ENCODE measurements at places on chromosomes 7 and 10. TPM values are rescaled to one million over a fixed set of nuclear protein-coding genes. Genes with fewer than 3 reads are reported as not detected.

The C10orf90 gene
- not detected for polyA plus RNA-seq

- no peak for DNase-seq
Measured at GRCh38 chr7:71354716-71355115, 222.8 kb downstream of the GALNT17 start.

DNA sequence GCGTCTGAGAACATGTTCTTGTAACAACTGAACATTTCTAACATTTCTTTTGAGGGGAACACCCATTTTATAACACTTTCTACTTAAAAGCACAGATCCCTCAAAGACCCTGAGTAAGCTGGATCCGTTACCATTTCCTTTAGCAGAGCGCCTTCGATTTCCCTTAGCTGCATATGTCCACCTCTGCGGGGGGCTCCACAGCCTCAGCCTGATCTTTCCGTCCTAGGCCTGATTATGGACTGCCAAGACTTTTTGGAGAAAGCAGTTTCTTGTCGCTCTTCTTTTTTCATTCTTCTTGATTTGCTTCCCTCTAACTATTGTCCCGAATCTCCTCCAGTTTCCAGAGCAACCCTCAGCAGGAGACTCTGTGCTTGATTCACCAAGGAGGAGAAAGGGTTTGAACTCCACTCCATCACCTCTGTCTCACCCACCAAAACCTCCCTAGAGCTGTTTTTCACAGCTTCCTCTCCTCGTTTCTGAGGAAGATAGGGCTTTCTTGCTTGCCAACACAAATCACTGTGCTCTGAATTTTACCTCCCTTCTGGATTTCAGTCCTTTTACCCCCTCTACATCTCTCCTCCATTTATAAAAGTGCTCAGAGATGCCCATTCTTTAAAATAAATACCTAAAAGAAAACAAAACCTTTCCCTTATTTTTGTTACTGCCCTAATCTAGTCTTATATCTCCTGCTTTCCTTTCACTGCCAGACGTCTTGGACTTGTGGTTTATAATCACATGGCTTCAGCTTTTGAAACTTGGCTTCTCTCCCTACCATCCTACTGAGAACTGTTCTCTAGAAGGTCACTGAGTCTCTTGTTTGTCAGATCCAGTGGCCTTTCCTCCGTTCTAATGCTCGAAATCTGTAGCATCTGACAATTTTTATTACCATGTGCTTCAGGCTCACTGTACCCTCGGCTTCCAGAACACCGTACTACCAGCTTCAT, 30.5 kb upstream of the ZRANB1 start:
- no peak for DNase-seq

The RASSF4 gene
- polyA plus RNA-seq, result 70.7 TPM

The ACSL5 gene
- polyA plus RNA-seq, result 0.31 TPM

The RSPH10B2 gene
- not detected for polyA plus RNA-seq

DNA sequence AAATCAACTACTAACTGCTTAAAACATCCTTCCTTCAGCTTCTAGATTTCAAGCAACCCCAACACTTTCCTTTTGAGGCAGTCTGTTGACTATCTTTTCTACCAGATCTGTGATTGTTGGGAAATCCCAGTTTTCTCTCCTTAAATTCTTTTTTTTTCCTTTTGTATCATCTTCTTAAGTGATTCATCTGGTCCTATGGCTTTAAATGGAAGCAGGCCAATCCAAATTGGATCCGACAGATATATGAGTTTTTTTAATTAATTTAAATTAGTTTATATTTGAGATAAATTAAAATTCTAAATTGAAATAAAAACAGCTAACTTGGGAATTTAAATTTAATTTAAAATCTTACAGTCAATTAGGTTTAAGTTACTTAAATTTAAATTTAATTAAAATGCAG, 151.2 kb upstream of the PCLO start:
- DNase-seq, result no peak

GRCh38 chr7:97174303-97174702, 56.8 kb downstream of the SDHAF3 start:
- peak; percentile 11 for DNase-seq

GRCh38 chr10:123642293-123642692, 23.9 kb upstream of the GPR26 start:
- no peak for DNase-seq

DNA sequence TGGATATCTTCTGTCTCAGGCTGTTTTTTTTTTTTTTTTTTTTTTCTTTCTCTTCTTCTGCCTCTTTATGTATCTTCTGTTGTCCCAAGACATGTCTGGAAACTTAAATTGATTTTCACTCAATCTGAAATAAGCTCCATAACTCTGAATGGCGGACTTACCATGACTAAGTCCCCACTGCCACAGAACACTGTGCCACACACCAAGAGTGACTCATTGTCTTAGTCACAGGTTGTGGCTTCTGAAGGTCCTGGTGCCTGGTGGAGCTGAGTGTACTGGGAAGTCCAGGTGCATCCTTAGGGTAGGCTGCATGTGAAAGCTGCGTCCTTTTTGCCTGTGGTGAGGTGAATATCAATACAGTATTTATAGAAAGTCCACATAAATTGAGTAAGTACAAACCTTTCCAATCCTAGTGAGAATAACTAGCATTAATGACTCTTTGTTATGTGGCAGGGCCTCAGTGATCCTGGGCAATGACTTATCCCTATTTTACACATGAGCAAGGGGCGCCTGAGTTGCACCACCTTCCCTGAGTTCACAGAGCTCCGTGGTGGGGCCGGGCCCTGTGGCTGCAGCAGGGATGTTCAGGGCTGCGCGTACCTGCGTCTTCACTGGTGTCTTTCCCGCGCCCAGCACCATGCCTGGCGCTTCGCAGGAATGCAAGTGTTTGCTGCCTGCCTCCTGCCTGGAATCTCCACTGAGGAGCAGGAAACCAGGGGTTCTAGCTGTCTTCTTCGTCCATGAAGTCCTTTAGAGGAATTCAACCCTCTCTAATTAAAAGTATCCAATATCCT, 4.3 kb downstream of the PFKP start:
- no peak for DNase-seq

The MMD2 gene
- not detected for polyA plus RNA-seq

DNA sequence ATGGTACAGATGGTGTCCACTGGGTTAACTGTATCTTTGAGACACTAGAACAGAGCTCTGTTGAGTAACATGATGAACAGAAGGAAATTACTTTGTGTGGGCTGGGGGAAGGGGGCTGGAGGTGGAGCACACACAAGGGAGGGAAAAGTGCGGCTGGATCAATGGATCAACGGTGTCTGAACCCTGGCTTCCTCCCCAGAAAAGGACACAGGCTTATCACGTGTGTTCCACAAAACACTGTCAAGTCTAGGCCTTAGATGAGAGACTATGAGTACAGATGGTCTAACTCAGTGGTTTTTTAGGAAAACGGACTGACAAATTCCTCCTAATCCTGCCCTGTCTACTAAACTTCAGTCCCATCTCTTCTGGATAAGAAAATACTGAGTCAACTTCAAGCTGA, 27.8 kb downstream of the HSPB1 start:
- DNase-seq, result peak; percentile 22

DNA sequence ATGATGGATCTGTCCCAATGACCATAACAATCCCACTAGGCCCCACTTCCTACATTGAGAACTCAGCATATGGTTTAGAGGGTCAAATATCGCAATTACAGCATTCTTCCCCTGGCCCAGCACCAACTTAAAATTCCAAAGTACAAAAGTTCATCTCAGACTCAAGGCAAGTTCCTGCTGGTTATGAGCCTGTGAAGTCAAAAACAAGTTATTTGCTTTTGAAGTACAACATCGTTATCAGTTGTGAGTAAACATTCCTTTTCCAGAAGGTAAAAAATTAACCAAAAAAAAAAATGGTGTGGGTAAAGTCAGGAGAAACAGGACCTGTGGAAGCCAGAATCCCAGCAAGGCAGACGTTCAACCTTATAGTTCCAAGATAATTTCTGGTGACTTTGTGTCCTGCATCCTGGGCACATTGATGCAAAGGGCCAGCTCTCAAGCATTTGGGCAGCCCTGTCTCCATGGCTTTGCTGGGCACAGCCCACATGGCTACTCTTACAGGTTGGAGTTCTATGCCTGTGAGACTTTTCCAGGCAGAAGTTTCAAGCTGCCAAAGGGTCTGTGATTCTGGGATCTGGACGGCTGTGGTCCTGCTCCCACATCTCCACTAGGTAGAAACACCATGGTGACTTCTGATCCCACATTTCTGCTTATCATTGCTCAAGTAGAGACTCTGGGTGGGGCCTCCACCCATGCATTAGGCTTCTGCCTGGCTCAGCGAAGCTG, 37.5 kb downstream of the AKR1C8 start:
- DNase-seq, result no peak

GRCh38 chr7:38351601-38352000, 78.2 kb upstream of the TARP start:
- DNase-seq, result no peak

GRCh38 chr7:7103343-7104313, 78.7 kb upstream of the C1GALT1 start:
- peak; percentile 85 for DNase-seq

DNA sequence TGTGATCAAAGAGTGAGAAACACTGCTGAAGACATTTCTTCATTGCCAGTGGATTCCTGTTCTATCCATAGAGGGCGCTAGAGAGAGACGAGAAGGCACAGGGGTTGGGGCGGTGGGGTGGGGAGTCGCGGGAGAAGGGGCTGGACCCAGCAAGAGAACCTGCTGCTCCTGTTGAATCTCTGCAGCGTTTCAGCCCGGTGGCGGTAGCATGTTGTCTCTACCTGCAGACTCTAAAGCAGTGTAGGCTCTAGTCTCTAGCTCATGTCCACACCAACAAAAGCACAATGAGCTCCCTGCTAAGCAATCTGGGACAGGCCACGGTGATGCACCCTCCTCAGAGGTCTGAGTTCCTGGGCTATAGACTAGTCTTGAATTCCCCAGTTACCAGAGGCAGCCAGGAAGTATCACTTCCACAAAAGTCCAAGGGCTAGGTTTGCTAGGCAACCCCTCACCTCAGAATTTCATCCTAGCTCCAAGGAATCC, 167.7 kb downstream of the DGKB start:
- DNase-seq, result peak; percentile 70
